Hematopoietic multipotent progenitor cell (in vitro differentiated cells): ENCODE measurements at places on chromosomes 5 and 9. TPM values are rescaled to one million over a fixed set of nuclear protein-coding genes. Genes with fewer than 3 reads are reported as not detected.

CCDC183 gene
- total RNA-seq, result 1.6 TPM

MARCHF11 gene
- total RNA-seq, result not detected

IL3 gene
- not detected for total RNA-seq

ZBED3 gene
- 7.0 TPM for total RNA-seq
